ENCODE measurements at places on chromosomes 2 and 18.

DNA sequence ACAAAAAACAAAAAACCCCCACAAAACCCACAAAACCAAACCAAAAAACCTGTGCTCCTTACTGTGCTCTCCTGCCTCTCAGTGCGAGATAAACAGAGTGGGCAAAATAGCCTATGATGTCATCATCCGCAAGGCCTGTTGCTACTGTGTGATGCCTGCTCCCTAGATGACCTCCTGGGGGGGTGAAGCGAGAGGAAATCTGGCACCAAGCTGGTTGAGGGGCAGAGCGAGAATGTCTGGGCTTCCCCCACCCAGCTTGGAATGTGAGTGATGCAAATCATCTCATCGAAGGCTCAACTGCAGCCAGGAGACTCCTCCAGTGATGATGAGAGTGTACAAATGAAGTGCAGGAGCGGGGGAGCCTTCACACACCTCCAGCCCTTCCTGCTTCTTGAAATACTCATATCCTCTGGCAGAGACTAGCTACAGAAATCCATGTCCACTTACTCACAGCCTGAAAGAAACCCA lies 57.7 kb upstream of the MAP4K3 start:
- no peak for DNase-seq

DNA sequence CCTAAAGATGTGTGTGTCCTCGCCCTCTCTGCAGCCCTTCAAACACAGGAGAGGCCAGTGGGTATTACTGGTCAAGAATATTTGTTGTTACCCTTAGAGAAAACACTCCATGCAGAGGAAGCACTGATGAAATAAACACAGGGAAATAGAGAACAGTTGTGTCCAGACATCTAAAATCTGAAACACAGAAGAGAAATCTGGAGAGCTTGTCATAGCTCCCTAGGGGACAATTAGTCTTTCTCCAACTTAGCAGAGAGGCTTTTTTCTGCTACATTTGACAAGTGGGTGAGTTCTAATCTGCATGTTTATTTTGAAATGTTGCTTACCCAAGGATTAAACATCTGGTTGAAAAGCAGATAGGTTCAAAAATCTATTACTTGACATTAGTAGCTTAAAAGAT lies 190.1 kb downstream of the CTNNA2 start:
- DNase-seq: no peak

DNA sequence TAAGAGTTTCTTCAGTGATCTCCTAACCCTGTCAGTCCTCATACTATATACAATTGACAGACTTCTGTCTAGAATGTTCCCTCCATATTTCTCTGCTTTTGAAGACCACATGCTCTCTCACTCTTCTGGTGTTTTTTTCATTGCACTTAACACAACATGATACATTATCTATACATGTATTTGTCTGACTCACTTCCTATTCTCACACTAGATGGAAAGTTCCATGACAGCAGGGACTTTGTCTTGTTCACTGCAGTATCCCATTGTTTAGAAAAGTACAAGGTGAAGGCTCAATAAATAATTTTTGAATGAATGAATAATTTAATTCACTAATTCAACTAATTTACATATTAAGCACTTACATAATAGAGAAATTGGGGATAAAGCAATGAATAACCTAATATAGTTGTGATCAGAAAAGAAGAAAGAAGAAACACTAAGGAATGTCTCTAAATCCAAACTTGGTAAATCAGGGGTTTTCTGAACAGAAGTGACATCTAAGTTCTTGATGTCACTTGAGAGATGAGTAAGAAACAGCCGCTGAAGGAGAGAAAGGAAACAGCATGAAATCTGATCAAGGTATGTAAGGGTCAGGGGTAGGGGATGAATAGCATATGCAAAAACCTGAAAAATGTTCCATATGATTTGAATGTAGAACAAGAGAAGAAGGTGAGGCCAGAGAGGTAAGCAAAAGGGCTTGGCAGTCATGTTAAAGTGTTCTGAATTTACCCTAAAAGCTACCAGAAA lies 42.4 kb downstream of the MBD2 start:
- no peak for DNase-seq

DNA sequence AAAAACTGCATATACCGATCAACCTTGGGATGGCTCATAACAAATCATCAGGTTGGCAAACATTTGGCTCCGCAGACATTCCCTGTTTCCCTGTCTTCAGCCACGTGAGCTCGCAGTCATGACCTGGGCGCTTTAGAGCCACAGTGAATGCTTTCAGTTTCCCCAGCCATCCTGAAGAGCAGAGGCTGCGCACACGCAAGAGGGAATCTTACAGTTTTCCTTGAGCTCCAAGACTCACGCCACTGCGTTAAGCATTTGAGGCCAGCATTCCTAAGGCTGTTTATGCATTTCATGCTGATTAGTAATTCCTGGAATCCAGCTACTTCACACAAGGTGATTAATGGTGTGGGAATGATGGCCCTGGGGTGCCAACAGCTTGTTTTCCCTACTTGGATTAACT lies 95.1 kb downstream of the MTCL1 start:
- peak; percentile 15 for DNase-seq

- no peak for DNase-seq
Measured at GRCh38 chr2:178707476-178707875, 99.7 kb downstream of the TTN start.

DNA sequence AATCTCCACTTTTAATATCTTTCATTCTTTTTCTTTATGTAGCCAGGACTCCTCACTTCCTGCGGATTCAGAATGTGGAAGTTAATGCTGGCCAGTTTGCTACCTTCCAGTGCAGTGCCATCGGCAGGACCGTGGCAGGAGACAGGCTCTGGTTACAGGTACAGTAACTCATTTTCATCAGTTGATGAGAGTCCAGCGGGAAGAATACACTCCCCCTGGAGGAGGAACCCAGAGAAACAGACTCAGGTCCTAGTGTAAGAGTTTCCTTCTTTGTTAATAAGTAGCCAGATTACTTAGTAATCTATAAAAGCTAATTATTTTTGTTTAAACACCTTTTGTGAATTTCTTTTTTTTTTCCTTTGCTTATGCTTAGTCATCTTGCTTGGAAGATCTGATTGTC lies 359.4 kb downstream of the PTPRM start:
- DNase-seq: no peak

Data from muscle of arm (tissue), 14 donors.